ENCODE measurements at places on chromosomes 5 and 9. TPM values are rescaled to one million over a fixed set of nuclear protein-coding genes. Genes with fewer than 3 reads are reported as not detected.

The SUB1 gene
- total RNA-seq, result 186 TPM

The SLC6A18 gene
- not detected for total RNA-seq

The MOCS2 gene
- total RNA-seq, result 44.2 TPM

The FGD3 gene
- total RNA-seq, result not detected

The ST6GALNAC4 gene
- total RNA-seq, result 59.5 TPM

The IFNK gene
- total RNA-seq, result not detected

The DOK3 gene
- 8.4 TPM for total RNA-seq

The FCN2 gene
- total RNA-seq, result not detected

The RANBP6 gene
- total RNA-seq, result 52.5 TPM

The IL9 gene
- not detected for total RNA-seq

The PCDHA2 gene
- 0.05 TPM for total RNA-seq

The CAMK4 gene
- 10.3 TPM for total RNA-seq

The SPATA6L gene
- total RNA-seq, result 0.18 TPM

The HMCN2 gene
- total RNA-seq, result 0.05 TPM

The CNTNAP3 gene
- 3.6 TPM for total RNA-seq

The GARIN3 gene
- not detected for total RNA-seq

The ESM1 gene
- total RNA-seq, result 106 TPM

The OMD gene
- total RNA-seq, result not detected

The NR6A1 gene
- under 0.01 TPM for total RNA-seq

The TAF11L5 gene
- not detected for total RNA-seq

The HTR4 gene
- total RNA-seq, result not detected

The CDC23 gene
- 24.6 TPM for total RNA-seq

The LRRC26 gene
- total RNA-seq, result not detected

The ITGA1 gene
- total RNA-seq, result 107 TPM

The PSD2 gene
- total RNA-seq, result under 0.01 TPM

The ORM1 gene
- not detected for total RNA-seq

The NEK6 gene
- 65.9 TPM for total RNA-seq

The NPM1 gene
- 1,194 TPM for total RNA-seq

The REEP2 gene
- 18.2 TPM for total RNA-seq

The FOXI1 gene
- total RNA-seq, result not detected

The IRX2 gene
- not detected for total RNA-seq

The SLC9A3 gene
- total RNA-seq, result 0.65 TPM

The C5orf58 gene
- total RNA-seq, result not detected

The STING1 gene
- 14.2 TPM for total RNA-seq

The NMUR2 gene
- total RNA-seq, result not detected

The GRXCR2 gene
- total RNA-seq, result not detected

The SOX30 gene
- not detected for total RNA-seq

The TMEM215 gene
- not detected for total RNA-seq

The PCDHGA6 gene
- total RNA-seq, result 4.2 TPM

The TAF1L gene
- total RNA-seq, result not detected

The MARCOL gene
- total RNA-seq, result not detected

The GFM2 gene
- total RNA-seq, result 62.4 TPM

Measured in smooth muscle cell of the umbilical artery (primary cell).